Omental fat pad (tissue), 4 donors: ENCODE measurements at places on chromosomes 16 and 17. TPM values are rescaled to one million over a fixed set of nuclear protein-coding genes. Genes with fewer than 3 reads are reported as not detected.

GRCh38 chr17:79741751-79742588, 11.2 kb downstream of the ENPP7 start:
- DNase-seq: peak; percentile 68

DNA sequence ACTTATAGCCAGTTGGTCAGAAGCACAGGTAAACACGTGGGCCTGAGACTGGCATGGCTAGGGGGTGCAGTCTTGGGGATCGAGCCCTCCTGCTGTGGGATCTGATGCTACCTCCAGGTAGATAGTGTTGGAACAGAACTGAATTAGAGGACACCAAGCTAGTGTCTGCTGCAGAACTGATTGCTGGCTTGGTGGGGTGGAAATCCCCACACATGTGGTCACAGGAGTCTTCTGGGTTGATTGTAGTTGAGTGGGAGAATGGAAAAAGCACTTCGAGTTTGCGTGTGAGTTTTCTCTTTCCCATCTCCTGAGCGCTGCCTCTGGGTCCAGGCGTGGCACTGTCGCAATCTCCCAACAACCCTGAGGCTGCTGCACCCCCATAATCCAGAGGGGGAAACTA, 8.0 kb upstream of the SPATA32 start:
- no peak for DNase-seq

DNA sequence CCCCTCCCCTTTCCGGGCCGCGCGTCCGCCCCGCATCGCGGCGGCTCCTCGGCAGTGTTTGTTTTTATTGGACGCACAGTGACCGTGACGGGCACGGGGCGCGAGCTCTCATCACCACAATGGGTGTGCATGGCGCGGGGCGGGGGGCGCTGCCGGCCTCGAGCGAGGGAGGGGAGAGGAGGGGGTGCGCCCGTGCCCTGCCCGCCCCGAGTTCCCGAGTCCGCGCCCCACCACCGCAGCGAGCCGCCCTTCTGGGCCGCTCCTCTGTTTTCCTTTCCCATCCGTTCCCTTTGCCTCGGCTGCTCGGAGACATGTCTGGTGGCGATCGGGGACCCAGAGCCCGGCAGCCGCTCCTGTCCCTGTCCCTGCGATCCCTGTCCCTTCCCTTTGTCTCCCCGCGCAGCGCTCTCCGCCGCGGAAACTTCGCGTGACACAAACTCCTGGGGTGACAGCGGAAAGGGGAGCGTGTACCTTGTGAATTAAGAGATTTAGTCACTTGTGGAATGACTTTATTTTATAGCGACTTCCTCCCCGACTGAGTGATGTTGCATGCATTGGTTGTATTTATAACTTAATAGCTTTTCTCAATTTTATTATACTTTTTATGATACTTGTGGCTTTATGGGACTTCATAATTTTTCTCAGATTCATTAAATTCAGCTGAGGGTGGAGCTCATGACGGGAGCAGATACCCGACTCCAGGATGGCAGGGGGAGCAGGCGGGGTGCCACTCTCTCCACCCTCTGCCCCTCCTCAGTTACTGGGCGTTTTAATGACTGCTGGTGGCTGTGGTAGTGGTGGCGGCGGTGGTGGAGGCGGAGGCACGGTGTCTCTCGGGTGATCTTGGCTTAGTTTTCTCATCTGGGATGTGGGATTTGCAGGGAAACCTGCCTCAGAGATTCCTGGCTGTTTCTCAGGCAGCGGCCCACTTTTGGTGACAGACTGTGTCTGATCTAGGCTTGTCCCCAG, 40.8 kb downstream of the MRM1 start:
- no peak for DNase-seq

GRCh38 chr16:17166095-17166494, 304.7 kb downstream of the XYLT1 start:
- no peak for DNase-seq

EVPL gene
- 0.47 TPM for total RNA-seq

MAF gene
- 49.8 TPM for total RNA-seq

DYNLRB2 gene
- 1.5 TPM for total RNA-seq

DNA sequence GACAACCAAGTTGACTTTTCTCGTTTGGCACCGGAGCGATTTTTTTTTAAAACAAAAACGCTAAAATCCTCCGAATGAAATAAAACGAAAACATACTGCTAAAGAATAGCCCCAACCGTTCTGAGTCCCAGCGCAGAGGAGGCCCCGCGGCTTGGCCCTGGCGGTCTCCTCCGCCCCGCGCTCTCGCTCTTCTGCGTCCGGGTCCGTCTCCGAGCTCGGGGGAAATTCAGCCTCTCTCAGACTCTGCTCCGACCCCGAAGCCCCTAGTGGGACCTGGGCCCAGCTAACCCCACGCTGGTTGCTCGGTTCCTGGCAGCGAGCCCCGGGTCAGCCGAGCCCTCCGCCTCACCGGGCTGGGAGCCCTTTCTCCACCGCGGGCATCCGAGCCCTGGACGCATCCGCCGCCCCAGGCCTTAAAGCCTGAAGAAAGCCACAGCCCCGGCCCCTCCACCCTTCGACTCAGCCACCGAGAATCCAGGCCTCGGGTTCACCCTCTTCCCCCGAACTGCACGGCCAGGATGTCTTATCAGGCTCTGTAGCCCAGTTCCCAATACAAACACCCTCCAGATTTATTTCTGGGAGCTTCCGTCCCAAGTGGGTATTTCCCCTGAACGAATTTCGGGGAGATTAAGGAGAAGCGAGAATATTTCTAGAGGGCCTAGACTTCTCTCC, 1.2 kb downstream of the TBX2 start:
- no peak for DNase-seq

GRCh38 chr17:50893183-50893993, 27.2 kb upstream of the TOB1 start:
- DNase-seq: no peak

GRCh38 chr17:6491071-6491700, 46.9 kb downstream of the PIMREG start:
- DNase-seq: no peak

CORO1A gene
- total RNA-seq: 53.6 TPM
